ENCODE measurements at places on chromosomes 11 and 22.

DNA sequence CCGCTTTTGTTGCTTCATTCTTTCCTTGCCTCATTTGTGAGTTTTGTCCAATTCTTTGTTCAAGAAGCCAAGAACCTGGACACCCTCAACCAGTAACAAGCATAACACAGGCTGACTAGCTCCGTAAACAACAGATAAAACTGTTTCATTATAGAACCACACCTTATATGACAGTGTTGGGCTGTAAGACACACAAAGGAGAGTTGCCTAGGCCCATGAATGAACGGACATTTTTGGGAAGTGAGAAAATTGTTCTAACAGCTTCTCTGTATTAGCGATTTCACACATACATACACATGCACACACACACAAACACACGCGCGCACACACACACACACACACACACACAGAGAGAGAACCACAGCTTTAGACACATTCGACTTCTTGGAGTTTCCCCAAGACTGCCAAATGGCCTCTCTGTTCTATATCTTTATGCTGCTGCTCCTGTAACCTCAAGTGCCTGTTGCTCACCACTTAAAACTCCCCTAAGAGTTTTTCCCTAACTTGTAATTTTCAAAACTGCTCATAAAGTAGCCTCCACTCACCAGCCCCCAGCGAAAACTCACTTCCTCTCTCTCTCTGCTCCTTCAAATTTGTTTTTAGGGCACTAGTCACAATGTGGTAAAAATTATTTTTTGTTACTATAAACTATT, 35.9 kb downstream of the CTSC start:
- no peak for DNase-seq

GRCh38 chr11:64990222-64990923, 6.4 kb downstream of the BATF2 start:
- DNase-seq, result peak; percentile 71

GRCh38 chr22:44818727-44819126, 66.4 kb downstream of the ARHGAP8 start:
- no peak for DNase-seq

GRCh38 chr11:12214751-12215150, 104.4 kb downstream of the MICAL2 start:
- no peak for DNase-seq

DNA sequence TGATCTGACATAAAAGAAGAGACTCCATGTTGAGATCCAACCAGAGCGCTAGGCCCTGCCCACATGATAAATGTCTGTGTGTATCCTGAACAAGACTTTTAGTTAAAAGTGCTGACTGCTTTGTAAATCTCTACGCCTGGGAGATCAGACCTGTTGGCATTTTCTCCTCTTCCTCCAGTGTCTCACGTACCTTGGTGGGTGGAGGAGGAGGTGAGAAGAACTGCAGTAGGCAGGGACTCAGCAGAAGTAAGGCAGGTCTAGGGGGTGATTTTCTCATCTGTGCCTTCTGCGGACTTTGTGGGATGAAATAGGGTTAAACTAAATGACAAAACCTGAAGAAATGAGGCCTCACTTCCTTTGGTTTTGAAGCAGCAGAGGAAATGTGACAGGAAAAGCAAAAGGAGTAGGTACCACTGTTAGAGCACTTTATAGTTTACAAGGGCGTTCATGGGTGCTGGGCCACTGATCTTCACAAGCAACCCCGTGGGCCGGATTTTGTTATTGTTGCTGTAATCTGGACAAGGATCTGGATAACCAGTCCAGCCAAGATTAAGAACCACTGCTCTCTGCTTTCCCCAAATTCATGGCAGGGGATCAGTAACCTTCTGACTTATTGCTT, 36.7 kb upstream of the PLET1 start:
- no peak for DNase-seq

- DNase-seq, result no peak
These were observed 603 bp upstream of the PDGFB start for GRCh38 chr22:39245130-39246039.

GRCh38 chr22:42977569-42977968, 37.4 kb downstream of the PACSIN2 start:
- no peak for DNase-seq

- DNase-seq, result no peak
These were observed 17.3 kb upstream of the OSBPL5 start for GRCh38 chr11:3182462-3182852.

GRCh38 chr22:50468626-50469025, 6.2 kb downstream of the SBF1 start:
- no peak for DNase-seq

DNA sequence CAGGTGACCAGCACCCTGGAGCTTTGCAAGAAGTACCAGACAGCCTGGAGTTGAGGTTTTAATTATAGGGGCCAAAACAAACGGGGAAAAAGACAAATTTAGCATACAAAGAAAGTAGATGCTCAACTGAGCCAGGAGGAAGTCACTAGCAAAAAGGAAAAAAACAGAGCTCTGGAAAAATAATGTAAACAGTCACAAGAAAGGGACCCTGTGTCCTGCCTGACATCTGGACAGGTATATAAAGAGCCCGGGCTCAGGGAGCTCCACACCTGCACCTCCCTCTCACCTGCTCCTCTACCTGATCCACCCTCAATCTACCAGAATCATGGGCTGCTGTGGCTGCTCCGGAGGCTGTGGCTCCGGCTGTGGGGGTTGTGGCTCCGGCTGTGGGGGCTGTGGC, at the start of gene KRTAP5-10:
Gene KRTAP5-10, plus strand, starts transcription at position 301 of the 400 bp plus-strand sequence. Its CDS starts 25 bp downstream, at position 326.
- DNase-seq, result no peak

- peak; percentile 74 for DNase-seq
These were observed 380 bp downstream of the C11orf96 start for GRCh38 chr11:43942662-43943371.

DNA sequence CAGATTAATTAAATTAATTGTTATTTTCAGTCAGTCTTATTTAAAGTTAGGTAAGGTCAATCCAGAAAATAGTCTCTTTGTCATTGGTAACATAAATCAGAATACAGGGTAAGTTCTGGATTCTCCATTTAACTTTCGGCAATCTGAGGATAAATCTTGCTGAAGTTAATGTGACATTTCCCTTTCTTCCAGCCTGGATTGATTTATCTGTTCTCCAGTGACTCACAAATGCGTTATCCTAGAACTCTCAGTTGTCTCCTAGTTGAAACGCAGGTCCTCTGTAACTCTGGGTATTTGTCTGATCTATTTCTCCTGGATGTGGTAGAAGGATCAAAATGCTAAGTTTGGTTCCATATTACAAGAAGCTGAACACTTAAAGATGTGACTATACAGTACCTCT, 21.0 kb downstream of the OR51E1 start:
- no peak for DNase-seq

DNA sequence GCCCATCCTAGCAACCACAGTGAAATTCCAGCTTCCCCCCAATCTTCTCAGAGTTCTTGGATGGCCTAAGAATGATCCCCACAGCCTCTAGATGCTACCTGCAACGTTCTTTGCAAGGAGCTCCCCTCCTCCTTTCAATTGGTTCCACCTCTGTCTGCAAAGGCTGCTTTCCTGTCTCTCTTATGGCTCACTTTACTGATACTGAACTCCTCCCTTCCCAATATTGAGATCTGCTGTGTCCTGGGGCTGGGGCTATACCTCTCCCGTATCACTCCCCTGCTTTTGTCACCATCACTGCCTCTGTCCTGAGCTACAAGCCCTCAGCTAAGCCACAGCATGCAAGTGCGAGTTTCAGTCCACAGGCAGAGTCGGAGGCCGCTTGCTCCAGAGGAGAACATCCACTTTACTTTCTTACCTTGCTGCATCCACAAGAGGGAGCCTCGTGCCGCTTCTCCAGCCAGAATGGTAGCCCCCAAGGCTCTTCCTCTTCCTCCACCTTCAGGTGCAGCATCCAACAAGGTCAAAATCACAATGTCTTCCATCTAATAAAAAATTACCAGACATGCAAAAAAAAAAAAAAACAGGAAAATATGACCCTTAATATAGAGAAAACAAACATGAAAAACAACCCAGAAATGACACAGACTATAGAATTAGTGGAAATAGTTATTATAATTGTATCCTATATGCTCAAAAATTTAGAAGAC, 48.6 kb upstream of the TMEM45B start:
- DNase-seq, result no peak

- DNase-seq, result no peak
These were observed 15.9 kb downstream of the NUP98 start for GRCh38 chr11:3781423-3781822.

- DNase-seq, result no peak
These were observed 351.9 kb downstream of the ETS1 start for GRCh38 chr11:128235426-128235825.

GRCh38 chr11:26901162-26901561, 92.8 kb upstream of the FIBIN start:
- DNase-seq, result peak; percentile 90

DNA sequence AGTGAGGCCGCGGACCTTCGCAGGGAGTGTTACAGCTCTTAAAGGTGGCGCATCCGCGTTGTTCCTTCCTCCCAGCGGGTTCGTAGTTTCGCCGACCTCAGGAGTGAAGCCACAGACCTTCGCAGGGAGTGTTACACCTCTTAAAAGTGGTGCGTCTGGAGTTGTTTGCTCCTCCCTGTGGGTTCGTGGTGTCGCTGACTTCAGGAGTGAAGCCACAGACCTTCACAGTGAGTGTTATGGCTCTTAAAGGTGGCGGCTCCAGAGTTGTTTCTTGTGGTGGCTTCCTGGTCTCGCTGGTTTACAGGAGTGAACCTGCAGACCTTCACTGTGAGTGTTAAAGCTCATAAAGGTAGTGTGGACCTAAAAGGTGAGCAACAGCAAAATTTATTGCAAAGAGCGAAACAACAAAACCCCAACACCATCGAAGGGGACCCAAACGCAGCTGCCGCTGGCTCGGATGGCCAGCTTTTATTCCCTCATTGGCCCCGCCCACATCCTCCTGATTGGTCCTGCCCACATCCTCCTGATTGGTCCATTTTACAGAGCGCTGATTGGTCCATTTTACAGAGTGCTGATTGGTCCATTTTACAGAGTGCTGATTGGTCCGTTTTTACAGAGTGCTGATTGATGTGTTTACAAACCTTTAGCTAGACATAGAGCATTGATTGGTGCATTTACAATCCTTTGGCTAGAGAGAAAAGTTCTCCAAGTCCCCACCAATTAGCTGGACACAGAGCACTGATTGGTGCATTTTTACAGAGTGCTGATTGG, 1.2 kb upstream of the TMEM45B start:
- no peak for DNase-seq

- peak; percentile 53 for DNase-seq
These were observed 15.4 kb upstream of the SOX10 start for GRCh38 chr22:37999640-38000272.

GRCh38 chr11:74703211-74703610, 28.0 kb downstream of the CHRDL2 start:
- DNase-seq, result no peak

DNA sequence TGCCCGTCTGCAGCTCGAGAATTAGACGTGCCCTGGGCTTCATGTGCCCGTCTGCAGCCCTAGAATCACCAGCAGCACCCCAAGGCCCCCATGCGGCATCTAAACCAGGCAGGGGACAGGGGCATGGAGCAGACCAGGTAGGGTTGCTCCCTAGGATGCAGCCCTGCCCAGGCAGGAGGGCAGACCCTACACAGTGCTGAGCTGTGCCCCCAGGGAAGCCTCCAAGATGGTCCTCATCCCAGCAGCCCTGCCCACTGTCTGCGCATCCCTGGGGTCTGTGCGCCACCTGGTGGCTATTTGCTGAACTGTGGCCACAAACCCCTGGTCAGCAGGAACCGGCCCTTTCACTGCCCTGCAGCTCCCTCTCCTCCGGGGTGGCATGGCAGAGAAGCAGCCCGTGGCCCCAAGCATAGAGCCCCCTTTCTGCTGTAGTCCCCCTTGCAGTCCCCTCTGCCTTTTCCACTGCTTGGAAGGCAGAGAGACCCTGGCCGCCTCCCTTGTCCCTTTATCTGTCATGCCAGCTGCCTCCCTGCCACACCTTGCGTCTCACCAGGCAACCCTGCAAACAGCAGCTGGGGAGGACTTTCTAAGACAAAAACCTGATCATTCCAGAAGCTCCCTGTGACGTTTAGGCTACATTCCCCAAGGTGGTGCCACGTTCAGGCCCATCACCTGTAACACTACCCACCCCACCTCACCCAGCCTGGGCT, 86.6 kb downstream of the KCNQ1 start:
- DNase-seq, result peak; percentile 86

- no peak for DNase-seq
These were observed 35.1 kb downstream of the APOL3 start for GRCh38 chr22:36125434-36125833.

- DNase-seq, result no peak
These were observed 18.9 kb upstream of the TMEM123 start for GRCh38 chr11:102471474-102471873.

DNA sequence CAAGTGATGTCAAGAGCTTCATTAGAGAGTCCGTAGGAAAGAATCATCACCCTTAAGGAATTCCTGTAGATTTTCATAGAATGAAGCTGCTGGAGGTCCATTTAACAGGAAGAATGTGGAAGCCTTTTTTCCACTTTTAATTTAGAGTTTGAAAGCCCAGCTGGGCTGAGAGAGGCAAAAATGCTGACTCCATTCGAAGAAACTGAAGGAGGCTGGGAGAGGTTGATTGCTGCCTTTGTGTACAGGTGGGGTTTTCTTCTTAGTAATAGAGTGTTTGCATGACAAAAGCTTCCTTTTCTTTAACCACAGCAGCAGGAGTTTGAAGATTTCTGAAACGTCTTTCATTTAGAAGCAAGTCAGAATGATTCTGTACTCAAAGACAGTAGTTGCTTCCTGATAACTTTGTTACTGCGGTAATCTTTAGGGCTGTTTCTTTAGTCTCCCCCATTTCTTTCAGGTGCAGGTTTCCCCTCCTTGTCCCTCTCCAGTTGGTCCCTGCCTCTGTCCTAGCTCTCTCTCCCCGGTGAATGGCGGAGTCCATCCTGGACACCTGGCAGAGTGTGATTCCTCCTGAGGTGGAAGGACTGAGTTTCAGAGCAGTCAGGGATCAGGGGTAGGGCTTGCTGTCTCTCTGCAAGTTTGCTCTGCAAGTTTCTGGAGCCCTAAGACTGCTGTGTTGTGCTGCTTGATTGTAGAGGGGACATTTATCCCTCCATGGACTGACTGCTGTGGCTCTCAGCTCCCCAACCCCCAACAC, 166.2 kb downstream of the LDLRAD3 start:
- no peak for DNase-seq

- DNase-seq, result no peak
These were observed 1.8 kb upstream of the APOL3 start for GRCh38 chr22:36162127-36163034.

- DNase-seq, result no peak
These were observed 9.7 kb downstream of the KIRREL3 start for GRCh38 chr11:126990716-126991480.

- DNase-seq, result no peak
These were observed 18.6 kb upstream of the CHORDC1 start for GRCh38 chr11:90241414-90241813.

- DNase-seq, result no peak
These were observed 7.9 kb upstream of the APLNR start for GRCh38 chr11:57244911-57245310.

- DNase-seq, result no peak
These were observed 25.5 kb downstream of the FAM118A start for GRCh38 chr22:45335021-45335818.

GRCh38 chr11:130476922-130477491, 28.6 kb downstream of the ADAMTS15 start:
- peak; percentile 11 for DNase-seq
